NCI-H1930 (cell line): ENCODE measurements at places on chromosomes 1 and 21.

DNA sequence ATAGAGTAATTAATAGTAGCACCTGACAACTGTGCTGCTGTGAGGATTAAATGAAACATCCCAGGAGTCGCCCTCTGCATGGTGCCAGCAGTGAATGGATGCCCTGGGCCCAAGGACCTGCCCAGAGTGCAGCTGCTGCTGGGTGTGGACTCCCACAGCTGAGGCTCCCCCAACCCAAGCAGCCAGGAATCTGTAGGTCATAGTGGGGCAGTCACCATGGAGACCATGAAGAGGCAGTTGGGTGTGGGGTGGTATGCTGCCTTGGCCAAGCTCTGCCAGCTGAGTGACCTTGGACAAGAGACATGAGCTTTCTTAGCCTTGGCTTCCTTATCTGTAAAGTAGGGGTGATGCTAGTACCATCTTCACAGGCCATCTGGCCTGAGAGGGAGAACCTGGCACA lies 9.4 kb downstream of the OLIG2 start:
- no peak for DNase-seq

DNA sequence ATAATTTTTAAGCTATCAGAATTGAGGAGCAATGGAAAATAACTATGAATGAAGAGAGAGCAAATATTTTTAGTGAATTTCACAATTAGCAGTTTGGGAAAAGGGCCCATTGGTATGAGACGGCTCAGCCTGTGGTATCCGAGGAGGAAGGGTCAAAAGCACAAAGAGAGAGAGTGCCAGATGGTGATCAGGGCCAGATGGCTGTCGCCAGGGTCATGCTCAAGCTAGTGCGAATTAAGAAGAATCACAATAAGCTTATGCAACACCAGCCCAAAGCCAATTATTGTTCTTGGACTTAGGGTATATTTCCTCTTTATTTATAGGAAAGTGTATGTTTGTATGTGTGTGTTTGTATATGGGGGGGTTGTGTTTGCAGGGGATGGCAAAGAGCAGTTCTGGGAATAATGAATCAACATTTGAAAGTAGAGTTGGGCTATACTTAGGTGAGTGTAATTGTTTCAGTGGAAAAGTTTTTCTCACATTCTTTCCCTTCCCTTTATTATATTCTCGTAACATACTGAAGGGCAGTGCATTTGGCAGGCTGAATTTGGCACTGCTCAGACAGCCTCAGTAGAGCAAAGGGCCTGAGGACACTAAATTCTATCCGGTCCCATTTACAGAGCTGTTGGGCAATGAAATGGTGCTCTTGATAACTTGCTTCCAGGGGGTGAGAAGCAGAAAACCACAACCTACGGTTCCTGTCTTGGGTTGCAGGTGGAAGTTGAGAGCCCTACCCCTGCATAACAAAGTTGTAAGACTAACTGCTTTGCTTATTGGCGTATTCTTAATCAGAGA lies 19.5 kb upstream of the DDR2 start:
- DNase-seq = no peak

GRCh38 chr1:219119839-219120238 lies 53.8 kb upstream of the LYPLAL1 start:
- no peak for DNase-seq

DNA sequence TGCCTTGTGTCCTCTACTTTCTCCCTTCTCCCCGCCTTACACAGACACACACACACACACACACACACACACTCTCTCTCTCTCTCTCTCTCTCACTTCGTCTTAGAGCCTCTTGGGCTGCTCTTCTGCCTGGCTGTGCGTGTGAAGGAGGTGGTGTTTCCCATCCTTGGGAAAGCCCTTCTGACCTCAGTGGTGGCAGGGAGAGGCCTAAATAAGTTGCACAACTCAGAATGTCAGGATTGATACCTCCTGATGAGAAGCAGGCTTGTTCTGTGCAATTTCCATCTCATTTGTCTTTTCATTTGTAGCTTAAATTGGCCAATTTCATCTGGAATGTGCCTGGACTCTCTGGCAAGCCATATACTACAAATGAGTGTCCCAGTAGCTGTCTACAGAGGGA lies 25.0 kb downstream of the LRRN2 start:
- no peak for DNase-seq

DNA sequence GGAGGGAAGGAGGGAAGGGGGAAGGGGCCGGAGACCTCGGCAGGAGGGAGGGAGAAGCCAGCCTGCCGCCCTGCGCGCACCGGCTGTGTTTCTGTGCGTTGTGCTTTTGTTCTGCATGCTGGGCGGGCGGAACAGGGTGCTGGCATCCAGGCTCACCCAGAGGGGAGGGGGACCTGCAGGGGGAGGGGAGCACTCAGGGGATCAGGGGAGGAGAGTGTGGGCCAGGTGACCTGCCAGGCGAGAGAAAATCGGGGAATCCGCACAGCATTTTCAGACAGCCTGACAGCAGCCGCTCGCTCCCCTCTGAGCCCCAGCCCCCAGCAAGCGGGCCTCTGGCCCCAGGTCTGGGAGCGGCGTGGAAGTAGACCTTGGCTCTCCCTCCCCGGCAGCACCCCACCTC lies 54.7 kb downstream of the RIPK4 start:
- DNase-seq = no peak

- DNase-seq = no peak
Measured at GRCh38 chr1:212721388-212722247, 22.0 kb upstream of the BATF3 start.

DNA sequence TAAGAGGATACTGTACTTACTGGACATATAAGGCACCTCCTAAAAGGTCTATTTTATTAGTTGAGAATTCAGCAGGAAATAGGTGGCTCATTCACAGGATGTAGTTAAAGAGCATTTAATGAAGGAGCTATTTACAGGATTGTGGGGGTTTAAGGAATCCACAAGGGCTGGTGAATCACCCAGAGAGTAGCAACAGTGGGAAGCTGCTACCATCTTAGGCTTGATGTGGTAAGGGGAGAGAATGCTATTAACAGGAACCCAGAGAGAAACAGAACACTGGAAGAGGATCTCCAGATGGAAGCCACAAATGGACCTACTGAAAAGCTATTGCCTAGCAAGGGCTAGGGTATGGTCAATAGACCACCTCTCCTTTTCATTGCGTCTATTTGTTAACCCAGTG lies 52.0 kb upstream of the COL11A1 start:
- no peak for DNase-seq

DNA sequence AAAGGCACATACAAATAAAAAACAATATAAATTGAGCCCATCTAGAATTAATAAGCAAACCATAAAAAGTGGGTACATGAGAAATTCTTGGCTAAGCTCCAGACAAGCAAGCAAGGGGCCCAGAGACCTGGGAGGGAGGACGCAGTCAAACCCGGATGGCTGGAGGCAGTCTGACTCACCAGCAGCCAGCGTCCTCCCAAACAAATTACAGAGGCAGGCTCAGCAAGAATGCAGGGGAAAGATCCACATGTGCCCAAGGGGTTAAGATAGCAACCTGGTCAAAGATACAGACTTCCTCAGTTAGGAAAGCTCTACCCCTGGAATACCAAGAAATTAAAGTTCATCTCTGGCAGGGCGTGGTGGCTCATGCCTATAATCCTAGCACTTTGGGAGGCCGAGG lies 7.4 kb upstream of the TIAM1 start:
- DNase-seq = no peak

DNA sequence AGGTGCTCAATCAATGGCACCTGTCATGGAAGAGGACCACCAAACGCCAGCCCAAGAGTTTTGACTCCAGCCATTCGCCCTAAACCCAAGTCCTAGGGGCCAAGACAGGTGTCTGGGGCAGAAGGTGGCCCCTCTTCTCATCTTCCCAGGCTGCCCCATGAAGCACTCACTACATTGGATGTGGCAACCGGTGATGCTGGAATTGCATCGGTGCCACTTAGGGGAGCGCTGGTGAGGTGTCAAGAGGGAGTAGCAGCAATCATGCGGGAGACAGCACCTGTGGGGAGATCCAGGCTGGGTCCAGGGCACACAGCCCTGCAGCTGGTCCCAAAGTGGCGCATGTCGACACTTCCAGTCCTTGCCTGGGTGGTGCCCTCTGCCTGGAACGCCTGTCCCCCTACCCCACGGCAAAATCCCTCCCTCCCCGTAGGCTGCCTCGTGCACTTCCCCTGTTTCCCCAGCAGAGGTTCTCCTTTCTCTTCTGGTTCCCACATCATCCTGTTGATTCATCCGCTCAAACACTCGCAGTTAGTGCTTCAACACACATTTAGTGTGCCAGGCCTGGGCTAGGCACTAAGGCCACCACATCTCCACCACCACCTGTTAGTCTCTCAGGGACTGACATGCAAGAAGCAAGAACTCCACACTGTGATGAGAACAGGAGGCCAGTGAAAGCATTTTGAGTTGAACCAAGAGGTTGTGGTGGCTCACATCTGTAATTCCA lies 18.5 kb downstream of the PLA2G2D start:
- no peak for DNase-seq
